ENCODE measurements at places on chromosomes 16 and 17. TPM values are rescaled to one million over a fixed set of nuclear protein-coding genes. Genes with fewer than 3 reads are reported as not detected.
A peak's percentile ranks its signal among the peaks of the same experiment; 100 is the strongest.

- peak overlapping the region; percentile 91 for H3K27ac ChIP-seq
- H3K27me3 ChIP-seq, result no peaks in the 10 kb centered on the region
- H3K4me1 ChIP-seq, result peaks cover 68% of the 10 kb centered on the region
- no peaks in the 10 kb centered on the region for H3K36me3 ChIP-seq
- DNase-seq, result peak; percentile 93
These were observed 13.3 kb downstream of the JUP start for GRCh38 chr17:41773190-41773588.

GRCh38 chr16:89449726-89450335 lies 40.5 kb downstream of the ANKRD11 start:
- no peaks in the 10 kb centered on the region for H3K36me3 ChIP-seq
- H3K4me1 ChIP-seq, result peaks cover 55% of the 10 kb centered on the region
- H3K27ac ChIP-seq, result no peak overlapping the region

ELP5 gene
- total RNA-seq, result 33.8 TPM

- peaks cover 35% of the 10 kb centered on the region for H3K4me1 ChIP-seq
- H3K27ac ChIP-seq, result peak overlapping the region; percentile 56
- no peaks in the 10 kb centered on the region for H3K36me3 ChIP-seq
- H3K27me3 ChIP-seq, result peaks cover 56% of the 10 kb centered on the region
These were observed 3.4 kb upstream of the NTN3 start for GRCh38 chr16:2467528-2468232.

GRCh38 chr17:72308744-72309385 lies 188.0 kb downstream of the SOX9 start:
- no peak overlapping the region for H3K27ac ChIP-seq
- no peak overlapping the region for H3K4me3 ChIP-seq
- H3K27me3 ChIP-seq, result no peaks in the 10 kb centered on the region
- DNase-seq, result no peak
- H3K36me3 ChIP-seq, result no peaks in the 10 kb centered on the region

DNA sequence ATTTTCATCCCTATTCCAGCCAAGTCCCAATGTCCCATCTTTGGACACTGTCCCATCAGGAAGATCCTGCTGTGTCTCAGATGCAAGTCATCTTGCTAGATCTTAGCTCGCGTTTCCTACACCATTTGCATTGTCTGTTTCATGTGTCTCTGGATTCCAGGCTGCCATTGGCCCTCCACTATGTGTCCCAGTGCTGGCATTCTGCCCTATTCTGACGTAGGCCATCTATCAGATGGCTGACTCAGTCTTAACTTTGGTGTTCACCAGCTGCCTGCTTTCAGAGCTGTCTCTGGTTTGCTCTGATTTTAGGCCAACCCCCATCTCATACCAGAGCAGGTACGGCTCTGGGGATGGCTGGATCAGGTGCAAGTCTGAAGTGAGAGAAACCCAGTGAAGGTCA lies 300.9 kb upstream of the ASIC2 start:
- no peak overlapping the region for H3K27ac ChIP-seq
- H3K27me3 ChIP-seq, result no peaks in the 10 kb centered on the region
- no peaks in the 10 kb centered on the region for H3K36me3 ChIP-seq
- no peaks in the 10 kb centered on the region for H3K4me1 ChIP-seq
- H3K4me3 ChIP-seq, result no peak overlapping the region

MFSD6L gene
- total RNA-seq, result not detected

MYO15A gene
- total RNA-seq, result 1.1 TPM

STAT5B gene
- total RNA-seq, result 57.2 TPM

FLYWCH2 gene
- total RNA-seq, result 74.4 TPM

DNA sequence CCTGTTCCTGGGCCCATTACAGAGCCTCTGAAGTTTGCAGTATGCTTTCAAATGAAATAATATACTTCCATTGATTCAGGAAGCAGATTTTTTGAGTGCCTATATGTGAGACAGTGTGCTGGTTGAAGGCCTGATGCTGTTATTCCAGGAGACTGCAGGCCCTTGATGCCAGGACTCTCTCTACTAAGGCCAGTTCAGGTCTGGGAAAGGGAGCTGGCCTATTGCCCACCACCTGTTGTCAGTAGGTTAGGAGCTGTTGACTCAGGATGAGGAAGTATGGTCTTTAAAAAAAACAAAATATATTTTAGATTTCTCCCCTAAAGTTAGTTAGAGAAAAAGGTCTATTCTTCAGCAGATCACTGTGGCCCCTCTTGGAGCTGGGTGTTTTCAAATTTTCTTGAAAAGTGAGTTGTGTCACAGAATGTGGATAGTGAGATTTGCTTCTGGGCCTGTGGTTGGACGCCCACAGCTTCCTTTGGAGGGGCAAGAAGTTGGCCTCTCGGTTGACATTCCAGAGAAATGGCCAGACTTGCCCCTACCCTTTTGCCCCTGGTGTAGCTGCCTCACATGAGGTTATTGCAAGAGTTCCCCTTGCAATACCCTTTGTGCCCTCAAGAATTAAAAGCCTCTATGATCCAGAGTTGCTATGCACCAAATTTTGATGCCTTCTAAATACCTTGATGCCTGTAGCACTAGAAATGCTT lies 7.9 kb downstream of the ESRP2 start:
- peak overlapping the region; percentile 55 for H3K27ac ChIP-seq
- no peaks in the 10 kb centered on the region for H3K27me3 ChIP-seq
- H3K36me3 ChIP-seq, result no peaks in the 10 kb centered on the region

TBC1D3L gene
- 22.1 TPM for total RNA-seq

GRCh38 chr16:28607116-28607623 lies 2.7 kb downstream of the SULT1A1 start:
- H3K4me3 ChIP-seq, result no peak overlapping the region
- DNase-seq, result peak; percentile 6
- peaks cover 23% of the 10 kb centered on the region for H3K4me1 ChIP-seq
- no peak overlapping the region for H3K27ac ChIP-seq

C17orf107 gene
- total RNA-seq, result 3.2 TPM

CEP295NL gene
- 3.0 TPM for total RNA-seq

DNA sequence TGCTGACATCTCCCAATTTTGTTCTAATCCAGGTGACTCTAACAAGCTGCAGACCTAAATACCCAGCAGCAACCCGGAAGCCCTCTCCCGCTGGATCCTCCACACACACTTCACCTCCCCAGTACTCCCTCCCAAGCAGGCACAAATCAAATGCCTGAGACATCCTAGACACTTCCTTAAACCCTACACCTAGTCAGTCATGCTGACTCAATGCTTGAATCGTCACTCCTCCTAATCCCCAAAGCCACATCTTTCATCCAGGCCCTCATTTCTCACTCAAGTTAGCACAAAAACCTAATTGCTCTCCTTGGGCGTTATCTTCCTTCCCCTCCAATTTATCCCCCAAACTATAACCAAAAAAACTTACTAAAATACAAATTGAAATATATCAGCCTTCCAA lies 32.7 kb downstream of the CMC2 start:
- no peaks in the 10 kb centered on the region for H3K27me3 ChIP-seq
- no peak overlapping the region for H3K27ac ChIP-seq
- DNase-seq, result no peak

DNA sequence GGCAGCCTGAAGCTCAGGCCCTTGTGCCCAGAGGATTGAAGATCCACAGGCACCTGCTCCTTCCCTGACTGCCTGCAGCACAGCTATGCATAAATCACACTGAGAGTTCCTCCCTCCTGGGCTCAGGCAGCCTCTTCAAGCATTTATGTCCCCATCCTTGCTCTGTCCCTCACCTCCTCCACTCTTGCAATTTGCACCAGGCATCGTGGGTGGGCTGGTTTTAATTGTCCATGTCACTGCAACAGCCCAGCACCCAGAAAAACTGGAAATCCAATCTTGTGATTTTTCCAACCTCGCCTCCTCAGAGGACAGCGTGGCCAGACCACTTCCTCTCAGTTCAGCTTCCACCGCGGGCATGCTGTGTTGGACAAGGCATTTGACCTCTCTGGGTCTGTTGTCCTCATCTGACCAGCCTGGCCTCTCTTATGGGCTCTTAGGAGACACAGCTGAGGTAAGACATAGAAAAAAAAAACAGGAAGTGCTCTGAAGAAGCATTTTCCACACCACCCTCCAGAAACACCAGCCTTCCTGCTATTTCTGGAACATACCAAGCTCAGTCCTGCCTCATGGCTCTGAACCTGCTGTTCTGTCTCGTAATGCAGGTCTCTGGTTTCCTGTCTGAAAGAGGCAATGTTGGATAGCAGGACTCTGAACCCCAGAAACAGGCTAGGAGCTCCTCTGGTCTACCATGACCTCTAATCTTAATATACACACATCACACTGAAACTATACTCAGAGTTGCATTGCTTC lies 8.3 kb downstream of the TMEM114 start:
- DNase-seq, result peak; percentile 22
- no peaks in the 10 kb centered on the region for H3K36me3 ChIP-seq
- no peaks in the 10 kb centered on the region for H3K4me1 ChIP-seq
- no peak overlapping the region for H3K27ac ChIP-seq
- H3K27me3 ChIP-seq, result no peaks in the 10 kb centered on the region

- no peaks in the 10 kb centered on the region for H3K36me3 ChIP-seq
- no peak overlapping the region for H3K4me3 ChIP-seq
- no peaks in the 10 kb centered on the region for H3K4me1 ChIP-seq
These were observed 7.6 kb downstream of the KRT33A start for GRCh38 chr17:41343029-41343428.

GRCh38 chr17:42287305-42287976 lies 857 bp upstream of the STAT5A start:
- H3K27me3 ChIP-seq, result no peaks in the 10 kb centered on the region
- H3K27ac ChIP-seq, result peak overlapping the region; percentile 89
- peak; percentile 56 for DNase-seq
- no peaks in the 10 kb centered on the region for H3K36me3 ChIP-seq
- H3K4me1 ChIP-seq, result peaks cover 26% of the 10 kb centered on the region

DNA sequence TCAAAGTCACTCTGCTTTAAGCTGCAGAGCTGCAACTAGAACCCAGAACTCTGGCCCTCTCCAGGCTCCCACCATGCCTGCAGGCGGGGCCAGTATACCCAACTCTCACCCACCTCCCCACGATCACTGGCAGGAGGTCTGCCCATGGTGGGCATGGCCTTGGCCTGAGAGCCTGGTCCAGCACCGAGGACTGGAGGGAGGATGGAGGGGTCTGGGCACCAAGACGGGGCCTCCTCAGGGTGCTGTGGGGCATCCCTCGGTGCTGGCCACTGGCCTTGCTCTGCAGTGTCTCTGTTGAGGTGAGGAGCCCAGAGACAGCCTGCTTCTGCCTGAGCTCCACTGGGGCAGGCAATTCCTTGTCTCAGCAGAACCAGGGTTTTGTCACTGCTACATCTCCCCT lies 1.5 kb upstream of the KRT16 start:
- no peak overlapping the region for H3K4me3 ChIP-seq
- H3K4me1 ChIP-seq, result no peaks in the 10 kb centered on the region
- no peak for DNase-seq

SLFN11 gene
- total RNA-seq, result 3.0 TPM

GRCh38 chr16:86626966-86627365 lies 48.6 kb downstream of the FOXL1 start:
- H3K36me3 ChIP-seq, result no peaks in the 10 kb centered on the region
- no peaks in the 10 kb centered on the region for H3K4me1 ChIP-seq
- H3K27me3 ChIP-seq, result no peaks in the 10 kb centered on the region
- DNase-seq, result no peak
- no peak overlapping the region for H3K4me3 ChIP-seq
- no peak overlapping the region for H3K27ac ChIP-seq

BLMH gene
- 32.1 TPM for total RNA-seq

DNA sequence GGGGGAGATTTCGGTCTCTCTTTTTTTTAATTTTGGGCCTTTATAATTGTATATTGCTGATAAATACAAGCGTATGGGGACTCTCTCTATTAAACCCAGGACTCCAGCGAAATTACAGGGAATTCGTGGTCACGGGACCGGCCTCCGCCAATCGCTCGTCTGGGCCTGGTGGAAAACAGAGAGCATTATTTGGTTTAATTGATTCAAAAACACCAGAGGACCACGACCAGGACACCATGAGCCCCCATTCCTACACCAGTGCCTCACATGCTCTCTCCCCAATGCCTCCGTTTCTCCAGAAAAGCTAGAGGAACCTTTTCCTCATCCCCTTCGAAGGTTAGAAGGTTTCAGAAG lies at the start of gene HOXB2:
Gene HOXB2 (minus strand): TSS at position 88 of the 354 bp plus-strand sequence. CDS start 198 bp downstream, outside the sequence.
- peaks cover 17% of the 10 kb centered on the region for H3K27me3 ChIP-seq
- H3K36me3 ChIP-seq, result no peaks in the 10 kb centered on the region
- H3K4me1 ChIP-seq, result peaks cover 36% of the 10 kb centered on the region
- peak within 1 kb of the TSS; percentile 68 for H3K4me3 ChIP-seq
- peak within 1 kb of the TSS; percentile 94 for H3K27ac ChIP-seq
- no peak for DNase-seq

GRCh38 chr17:15780188-15780587 lies 48.1 kb downstream of the TBC1D26 start:
- H3K27me3 ChIP-seq, result no peaks in the 10 kb centered on the region
- no peak overlapping the region for H3K27ac ChIP-seq
- DNase-seq, result no peak
- no peak overlapping the region for H3K4me3 ChIP-seq
- H3K36me3 ChIP-seq, result no peaks in the 10 kb centered on the region

TSNAXIP1 gene
- total RNA-seq, result not detected

DNA sequence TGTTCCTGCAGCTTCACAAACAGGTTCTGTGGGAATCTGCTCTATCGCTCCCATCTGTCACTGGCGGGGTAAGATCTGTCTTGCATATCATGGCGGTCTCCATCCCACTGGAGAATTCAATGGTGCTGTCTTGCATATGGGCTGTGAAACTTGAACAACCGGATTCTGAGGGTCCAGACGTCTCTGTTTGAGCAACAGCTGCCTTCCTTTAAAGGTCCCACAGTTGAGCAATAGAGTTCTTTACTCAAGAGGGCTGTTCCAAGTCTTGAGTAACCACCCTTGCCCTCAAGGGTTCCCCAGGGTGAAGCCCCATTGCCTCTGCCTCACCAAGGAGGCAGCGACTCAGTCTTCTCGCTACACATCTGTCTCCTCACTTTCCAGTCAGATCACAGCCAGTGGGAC lies 50.8 kb downstream of the ZFHX3 start:
- H3K27ac ChIP-seq, result peak overlapping the region; percentile 49
- no peak for DNase-seq
- no peak overlapping the region for H3K4me3 ChIP-seq

TLCD3B gene
- total RNA-seq, result not detected

GRCh38 chr17:47633996-47634395 lies 15.7 kb upstream of the KPNB1 start:
- no peaks in the 10 kb centered on the region for H3K4me1 ChIP-seq
- H3K36me3 ChIP-seq, result peaks cover 4% of the 10 kb centered on the region
- no peak for DNase-seq
- H3K27me3 ChIP-seq, result no peaks in the 10 kb centered on the region
- no peak overlapping the region for H3K4me3 ChIP-seq
- no peak overlapping the region for H3K27ac ChIP-seq

- no peak overlapping the region for H3K4me3 ChIP-seq
- DNase-seq, result no peak
- no peaks in the 10 kb centered on the region for H3K4me1 ChIP-seq
- H3K36me3 ChIP-seq, result no peaks in the 10 kb centered on the region
- H3K27me3 ChIP-seq, result no peaks in the 10 kb centered on the region
These were observed 13.5 kb upstream of the ERCC4 start for GRCh38 chr16:13906168-13907089.

ZNF668 gene
- total RNA-seq, result 17.9 TPM

DNA sequence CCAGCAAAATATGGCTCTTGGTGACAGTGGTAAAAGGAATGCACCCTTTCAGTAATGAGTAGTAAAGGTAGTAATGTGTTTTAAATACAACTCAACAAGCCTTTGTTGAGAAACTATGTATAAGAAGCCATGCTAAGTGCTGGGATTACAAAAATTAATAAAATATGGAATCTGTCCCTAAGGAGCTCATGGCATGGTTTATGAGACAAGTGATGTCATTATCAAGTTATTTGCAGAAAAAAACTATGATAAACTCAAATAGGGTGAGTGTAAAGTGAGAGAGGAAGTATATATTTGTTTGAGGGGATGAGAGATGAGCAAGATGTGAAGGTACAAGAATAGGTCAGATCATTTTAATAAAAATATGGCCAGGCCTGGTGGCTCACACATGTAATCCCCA lies 76.9 kb downstream of the NF1 start:
- H3K4me1 ChIP-seq, result no peaks in the 10 kb centered on the region
- no peaks in the 10 kb centered on the region for H3K27me3 ChIP-seq
- H3K27ac ChIP-seq, result no peak overlapping the region
- H3K4me3 ChIP-seq, result no peak overlapping the region
- H3K36me3 ChIP-seq, result no peaks in the 10 kb centered on the region
